ENCODE measurements at places on chromosomes 5 and 9. TPM values are rescaled to one million over a fixed set of nuclear protein-coding genes. Genes with fewer than 3 reads are reported as not detected.

The SPATA31D3 gene
- total RNA-seq: not detected

The IL5 gene
- total RNA-seq: 0.47 TPM

The LRRC19 gene
- total RNA-seq: not detected

The TRIM36 gene
- 2.0 TPM for total RNA-seq

The GDNF gene
- total RNA-seq: 0.05 TPM

The GRM6 gene
- total RNA-seq: not detected

The CKMT2 gene
- not detected for total RNA-seq

The C9orf153 gene
- total RNA-seq: 0.25 TPM

The MAMDC2 gene
- total RNA-seq: 0.34 TPM

The DIRAS2 gene
- 0.02 TPM for total RNA-seq

The GABRB2 gene
- not detected for total RNA-seq
